NCI-H1436 treated with DMSO at 0.1 percent for 48 hours (cell line): ENCODE measurements at places on chromosomes 12 and 14.

GRCh38 chr12:124754949-124755800, 108.5 kb downstream of the SCARB1 start:
- peak; percentile 77 for DNase-seq

DNA sequence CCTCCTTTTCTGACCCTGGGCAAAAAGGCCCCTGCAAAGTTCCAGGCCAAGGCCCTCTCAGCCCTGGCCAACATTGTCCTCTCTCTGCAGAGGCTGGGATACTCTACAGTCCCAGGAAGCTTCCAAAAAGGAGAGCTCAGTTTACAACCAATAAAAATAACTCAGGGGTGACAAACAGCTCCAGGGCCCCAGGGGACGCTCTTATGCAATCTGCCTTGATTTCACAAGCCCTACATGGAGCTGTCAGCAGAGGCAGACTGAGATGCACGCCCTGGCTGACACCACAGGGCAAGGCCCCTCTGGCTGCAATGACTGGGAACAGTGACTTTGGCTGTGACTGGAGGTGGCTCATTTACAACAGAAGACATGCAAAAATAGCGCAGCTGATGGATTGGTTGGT, 129.0 kb upstream of the MED13L start:
- no peak for DNase-seq

- peak; percentile 58 for DNase-seq
Measured at GRCh38 chr14:33848706-33849454, 102.0 kb downstream of the EGLN3 start.

GRCh38 chr14:102684298-102684663, 91.8 kb downstream of the RCOR1 start:
- DNase-seq = no peak

DNA sequence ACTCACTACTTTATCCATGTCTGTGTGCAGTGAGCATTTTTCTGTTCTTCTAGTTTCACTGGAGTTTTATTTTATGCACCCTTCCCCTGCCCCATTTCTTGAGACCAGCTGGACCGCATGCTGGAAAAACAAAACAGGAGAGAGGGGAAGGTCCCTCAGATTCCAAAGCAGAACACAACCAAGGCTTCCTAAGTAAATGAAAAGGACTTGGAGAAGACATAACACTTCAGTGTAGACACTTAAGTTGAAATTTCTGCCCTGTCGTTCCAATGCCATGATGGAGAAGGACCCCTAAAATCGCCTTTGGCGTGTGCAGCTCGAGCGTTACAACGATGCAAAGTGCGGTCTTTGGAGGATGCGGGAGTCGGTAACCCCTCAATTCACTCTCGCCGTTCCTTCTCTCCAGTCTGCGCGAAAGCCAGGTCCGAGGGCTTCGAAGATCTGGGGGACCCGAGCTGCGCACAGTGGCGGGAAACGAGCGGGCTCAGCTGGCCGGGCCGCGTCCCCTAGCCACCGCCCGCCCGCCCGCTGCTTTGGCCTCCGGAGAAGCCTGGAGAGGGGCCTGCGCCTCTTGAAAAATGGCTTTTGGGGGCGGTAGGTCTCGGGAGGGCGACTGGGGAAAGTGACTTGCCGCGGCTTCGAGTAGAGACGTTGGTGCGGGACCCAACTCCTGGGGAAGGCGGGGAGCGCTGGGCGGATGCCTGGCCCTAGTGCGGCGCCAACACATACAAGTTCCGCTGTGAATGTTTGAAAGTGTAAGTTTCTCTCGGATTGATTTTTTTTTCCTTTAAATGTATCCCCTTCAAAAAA, 11.2 kb upstream of the HOXC13 start:
- no peak for DNase-seq

DNA sequence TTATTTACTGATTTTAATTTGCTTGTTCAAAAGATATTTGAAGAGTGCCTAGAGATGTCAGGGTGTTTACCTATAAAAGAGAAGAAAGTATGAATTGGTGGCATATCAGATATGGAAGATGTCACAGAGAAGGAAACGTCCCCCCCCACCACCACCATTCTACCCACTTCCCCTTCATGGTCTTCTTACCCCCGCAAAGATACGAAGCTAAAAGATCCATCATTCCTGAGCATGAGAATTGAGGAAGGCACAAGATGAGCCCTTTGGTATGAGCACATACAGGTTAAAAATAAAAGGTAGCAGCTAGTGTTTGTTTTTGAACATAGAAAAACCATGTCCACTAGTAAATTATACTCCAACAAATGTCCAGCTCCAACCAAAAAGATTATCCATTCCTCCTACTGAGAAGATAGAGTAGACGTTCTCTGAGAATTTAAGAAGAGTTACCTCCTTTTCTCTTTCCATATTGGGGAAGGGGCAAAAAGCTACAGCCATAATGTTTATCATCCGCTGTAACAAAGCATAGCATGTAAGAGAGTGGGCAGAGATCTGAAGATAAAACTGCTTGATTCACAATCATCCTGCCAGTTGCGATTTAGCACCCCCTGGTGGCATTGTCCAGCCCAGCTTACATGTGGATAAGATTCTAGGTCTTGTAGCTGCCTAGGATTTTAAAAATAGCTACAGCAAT, 29.1 kb downstream of the NFYB start:
- peak; percentile 20 for DNase-seq

DNA sequence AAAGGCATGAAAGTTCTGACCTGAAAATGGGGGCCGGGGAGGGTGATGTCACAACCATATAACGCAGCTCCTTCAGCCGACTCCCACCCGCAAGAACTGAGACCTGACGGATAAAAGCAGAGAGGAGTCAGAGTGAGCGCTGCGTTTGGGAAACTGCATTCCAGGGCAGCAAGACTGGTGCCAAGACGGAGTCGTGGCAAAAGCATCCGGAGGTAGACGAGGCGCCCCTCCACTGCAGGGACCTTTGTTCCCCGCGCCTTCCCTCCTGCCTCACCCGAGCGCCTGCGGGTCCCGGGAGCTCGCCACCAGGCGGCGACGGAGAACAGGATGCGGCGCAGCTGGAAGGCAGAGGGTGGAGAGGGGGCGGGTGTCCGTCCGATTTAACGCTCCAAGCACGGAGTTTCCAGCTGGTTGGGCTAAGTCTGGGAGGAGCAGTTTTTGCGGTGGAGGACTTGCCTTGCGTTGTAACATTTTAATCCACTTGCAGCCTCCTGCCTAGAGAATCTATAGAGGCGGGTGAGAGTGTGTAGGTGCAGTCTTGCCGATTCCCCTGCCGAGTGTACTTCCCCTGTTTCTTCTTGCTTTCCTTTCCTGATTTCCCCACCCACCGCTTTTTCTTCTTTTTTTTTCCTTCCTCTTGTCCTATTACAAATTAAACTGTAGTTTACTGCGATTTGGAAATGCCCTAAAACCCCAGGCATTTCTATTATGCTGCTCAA, 1.2 kb upstream of the CPNE8 start:
- DNase-seq = no peak
